ENCODE measurements at places on chromosomes 3 and 15.

- DNase-seq = no peak
These were observed 35.7 kb upstream of the VILL start for GRCh38 chr3:37954881-37955280.

DNA sequence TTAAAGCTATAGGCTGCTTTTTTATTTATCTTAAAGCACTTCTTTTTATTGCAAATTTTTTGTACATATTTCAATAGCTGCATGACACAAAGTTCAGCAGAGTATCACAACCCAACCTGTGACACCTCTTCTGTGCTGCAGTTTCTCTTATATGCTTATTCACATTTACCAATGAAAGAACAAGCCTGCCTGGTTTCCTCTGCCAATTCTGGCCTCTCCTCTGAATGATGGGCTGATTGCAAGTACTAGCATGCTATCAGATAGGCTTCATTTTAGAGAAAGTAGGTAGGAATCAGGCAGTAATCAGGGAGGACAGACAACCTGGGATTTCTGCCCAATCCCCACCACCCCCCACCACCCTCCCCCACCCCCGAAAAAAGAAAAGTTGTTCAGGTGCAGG, 26.6 kb downstream of the ACKR4 start:
- no peak for DNase-seq

DNA sequence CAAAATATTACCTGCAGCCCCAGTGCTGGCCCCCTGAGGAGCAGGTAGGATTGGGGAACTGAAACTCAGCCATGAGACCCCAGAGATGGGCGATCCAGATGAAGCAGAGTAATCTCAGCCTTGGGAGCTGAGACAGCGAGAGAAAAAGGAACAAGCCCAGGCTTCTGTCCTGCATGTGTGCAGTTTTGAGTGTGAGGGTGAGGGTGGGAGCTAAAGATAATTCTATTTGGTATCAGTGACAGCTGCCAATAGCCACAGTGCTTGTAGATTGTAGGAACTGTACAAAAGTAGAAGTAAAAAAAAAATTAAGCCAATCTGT, 5.9 kb downstream of the ATP8B4 start:
- no peak for DNase-seq

DNA sequence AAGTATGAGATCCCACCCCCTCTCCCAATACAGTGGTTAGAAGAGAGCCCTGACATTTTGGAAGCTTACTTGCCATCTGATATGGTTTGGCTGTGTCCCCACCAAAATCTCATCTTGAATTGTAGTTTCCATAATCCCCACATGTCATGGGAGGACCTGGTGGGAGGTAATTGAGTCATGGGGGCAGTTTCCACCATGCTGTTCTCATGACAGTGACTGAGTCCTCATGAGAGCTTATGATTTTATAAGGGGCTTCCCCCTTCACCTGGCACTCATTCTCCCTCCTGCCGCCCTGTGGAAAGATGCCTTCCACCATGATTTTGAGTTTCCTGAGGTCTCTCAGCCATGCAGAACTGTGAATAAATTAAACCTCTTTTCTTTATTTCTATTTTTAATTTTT, 28.8 kb upstream of the HES1 start:
- no peak for DNase-seq

- no peak for DNase-seq
These were observed 789.2 kb downstream of the DIPK2A start for GRCh38 chr3:144760831-144761230.

DNA sequence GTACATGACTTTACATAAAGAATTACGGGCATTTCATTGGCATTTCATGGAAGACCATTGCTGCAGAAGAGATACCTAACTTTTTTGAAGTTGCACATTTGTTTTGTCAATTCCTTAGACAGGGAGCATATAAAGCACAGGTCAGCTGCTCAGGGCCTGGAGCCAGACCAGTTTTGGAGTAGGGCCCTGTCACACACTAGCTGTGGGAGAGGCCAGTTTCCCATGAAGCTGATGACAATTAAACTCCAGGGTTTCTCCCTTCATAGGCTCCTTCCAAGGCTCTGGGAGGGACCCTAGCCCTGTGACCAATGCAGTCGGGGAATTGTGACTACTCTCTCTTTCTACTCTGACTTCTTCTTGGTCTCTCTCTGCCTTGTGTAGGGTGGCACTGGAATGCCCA, 107.3 kb upstream of the SELENOK start:
- DNase-seq = no peak

- DNase-seq = no peak
These were observed 2.9 kb downstream of the MCTP2 start for GRCh38 chr15:94234300-94234699.

GRCh38 chr15:93152360-93152759, 63.3 kb upstream of the RGMA start:
- DNase-seq = no peak
